ENCODE measurements at places on chromosomes 6 and 20. TPM values are rescaled to one million over a fixed set of nuclear protein-coding genes. Genes with fewer than 3 reads are reported as not detected.

NOTCH4 gene
- 2.7 TPM for polyA plus RNA-seq

GRCh38 chr6:63424636-63425035 lies 104.9 kb upstream of the LGSN start:
- DNase-seq, result no peak

DNA sequence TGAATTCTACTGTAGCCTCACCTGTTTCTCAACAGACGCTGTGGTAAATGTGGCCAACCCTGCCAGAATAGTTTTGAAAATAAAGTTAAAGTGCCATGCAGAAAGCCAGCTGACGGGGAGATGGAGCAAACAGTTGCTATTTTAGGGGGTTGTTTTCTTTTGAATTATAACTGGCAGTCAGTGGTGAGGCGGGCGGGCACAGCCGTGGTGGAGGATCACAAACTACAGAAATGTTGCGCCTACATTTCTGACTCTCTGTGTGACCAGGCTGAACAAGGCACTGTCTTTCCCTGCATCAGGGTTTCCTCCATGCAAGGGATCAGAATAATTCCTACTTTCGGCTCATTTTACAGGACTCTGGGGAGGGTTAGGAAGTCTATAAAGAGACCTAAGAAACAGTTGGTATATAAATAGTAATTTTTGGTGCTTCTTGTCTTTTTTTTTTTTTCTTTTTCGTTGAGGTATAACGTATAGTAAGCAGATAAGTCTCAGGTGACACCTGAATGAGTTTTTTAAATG lies 17.2 kb downstream of the CHMP4B start:
- DNase-seq, result no peak

SEMG1 gene
- 4.4 TPM for polyA plus RNA-seq

- DNase-seq, result no peak
These were observed 56.4 kb downstream of the CD24 start for GRCh38 chr6:106918115-106918514.

GRCh38 chr20:58712806-58713731 lies 20.5 kb downstream of the NPEPL1 start:
- no peak for DNase-seq

DNA sequence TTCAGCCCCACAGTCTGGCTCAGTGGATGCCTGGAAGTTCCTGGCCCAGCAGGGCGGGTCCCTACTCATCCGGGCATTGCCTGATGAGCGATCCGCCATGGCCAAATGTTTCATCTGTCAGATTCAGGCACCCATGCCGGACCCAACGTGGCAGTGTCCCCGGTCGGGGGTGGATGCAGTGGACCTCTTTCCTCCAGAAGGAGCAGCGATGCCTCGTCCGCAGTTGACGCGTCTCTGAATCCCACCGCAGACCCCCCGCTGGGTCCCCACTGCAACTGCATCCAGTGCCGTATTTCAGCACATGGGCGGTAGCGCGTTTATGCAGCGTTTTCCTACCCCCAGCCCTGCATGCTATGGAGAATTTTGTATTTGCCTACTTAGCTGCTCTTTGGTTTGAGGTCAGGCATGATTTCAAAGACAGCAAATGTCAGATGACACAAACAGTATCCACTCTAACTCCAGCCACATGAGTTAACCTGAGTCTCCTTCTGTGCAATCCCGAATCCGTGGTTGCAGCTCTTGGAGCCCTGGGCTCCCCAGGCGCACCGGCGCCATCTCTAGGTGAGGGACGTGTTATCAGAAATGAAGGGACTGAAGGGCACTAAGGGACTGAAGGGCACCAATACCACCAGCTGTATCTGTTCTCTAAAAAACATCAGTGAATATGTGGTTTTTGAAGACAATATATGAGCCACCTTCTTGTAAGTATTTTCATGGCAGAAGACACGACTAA lies 72.6 kb upstream of the THBS2 start:
- peak; percentile 82 for DNase-seq

TPBG gene
- 22.1 TPM for polyA plus RNA-seq

DNA sequence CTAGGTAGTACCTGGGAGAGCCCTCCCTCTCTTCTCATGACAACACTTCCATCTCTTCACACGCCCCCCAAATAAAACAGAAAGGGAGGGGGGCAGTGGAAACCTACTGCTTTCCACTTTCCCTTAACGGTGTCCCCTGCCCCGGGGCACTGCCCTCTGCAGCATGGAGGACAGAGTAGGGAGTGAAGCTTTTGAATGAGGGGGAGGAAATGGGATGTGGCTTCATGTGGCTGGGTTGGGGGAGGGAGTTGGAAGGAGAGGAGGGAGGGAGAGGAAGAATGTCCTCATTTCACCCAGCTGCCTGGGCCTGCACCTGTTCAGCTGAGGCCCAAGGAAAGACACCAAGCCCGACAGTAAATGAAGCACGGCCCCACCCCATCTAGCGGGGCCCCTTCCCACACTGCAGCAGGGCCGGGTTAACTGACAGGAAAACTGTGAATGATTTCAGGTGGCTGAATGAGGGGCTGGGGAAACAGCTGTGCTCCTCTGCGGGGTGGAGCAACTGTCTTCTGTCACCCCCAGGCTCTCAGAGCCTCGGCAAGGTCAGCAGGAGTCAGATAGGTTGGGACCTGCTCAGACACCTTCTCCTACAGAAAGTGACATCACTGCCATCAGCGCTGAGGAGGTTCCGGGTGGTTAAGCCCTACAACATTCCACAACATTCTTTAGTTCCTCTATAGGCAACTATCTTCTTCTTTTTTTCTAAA lies 40.0 kb upstream of the TAF8 start:
- peak; percentile 71 for DNase-seq

GRCh38 chr20:41395667-41396664 lies 29.3 kb upstream of the EMILIN3 start:
- peak; percentile 46 for DNase-seq

DNA sequence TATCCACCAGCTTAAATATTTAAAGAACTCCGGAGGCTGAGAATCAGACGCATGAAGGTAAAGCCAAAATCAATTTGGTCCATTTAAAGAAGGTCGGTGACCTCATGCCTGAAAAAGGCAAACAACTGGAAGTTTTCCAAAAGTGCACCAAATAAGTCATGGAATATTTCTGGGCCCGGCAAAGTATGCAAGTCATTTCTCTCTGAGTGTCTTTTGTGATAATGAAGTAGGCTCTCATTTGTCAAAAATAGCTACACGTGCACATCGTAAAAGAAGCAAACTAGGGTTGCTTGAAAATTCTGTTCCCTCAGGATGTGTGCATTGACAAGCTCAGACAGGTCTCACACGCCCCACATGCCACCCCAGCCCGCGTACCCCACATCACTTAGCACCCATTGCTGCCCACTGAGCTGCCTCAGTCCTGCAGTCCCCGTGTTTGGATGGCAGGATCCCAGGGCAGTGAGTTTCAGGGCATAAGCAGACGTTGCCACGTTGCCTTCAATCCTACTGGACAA lies 20.5 kb upstream of the PYGB start:
- DNase-seq, result no peak

- no peak for DNase-seq
These were observed 18.6 kb downstream of the GMDS start for GRCh38 chr6:2226775-2227174.

GRCh38 chr6:36126553-36127458 lies 3.5 kb upstream of the MAPK13 start:
- no peak for DNase-seq

WFDC10B gene
- 1.0 TPM for polyA plus RNA-seq

GRCh38 chr6:137191670-137192069 lies 18.2 kb upstream of the IL22RA2 start:
- DNase-seq, result no peak

BPIFA1 gene
- polyA plus RNA-seq, result not detected

MYL9 gene
- 100 TPM for polyA plus RNA-seq

- no peak for DNase-seq
These were observed 8.9 kb upstream of the IGF2R start for GRCh38 chr6:159959976-159960384.

EDN1 gene
- 1.1 TPM for polyA plus RNA-seq

GRCh38 chr6:155130161-155130853 lies 133.5 kb upstream of the CLDN20 start:
- DNase-seq, result no peak

DNA sequence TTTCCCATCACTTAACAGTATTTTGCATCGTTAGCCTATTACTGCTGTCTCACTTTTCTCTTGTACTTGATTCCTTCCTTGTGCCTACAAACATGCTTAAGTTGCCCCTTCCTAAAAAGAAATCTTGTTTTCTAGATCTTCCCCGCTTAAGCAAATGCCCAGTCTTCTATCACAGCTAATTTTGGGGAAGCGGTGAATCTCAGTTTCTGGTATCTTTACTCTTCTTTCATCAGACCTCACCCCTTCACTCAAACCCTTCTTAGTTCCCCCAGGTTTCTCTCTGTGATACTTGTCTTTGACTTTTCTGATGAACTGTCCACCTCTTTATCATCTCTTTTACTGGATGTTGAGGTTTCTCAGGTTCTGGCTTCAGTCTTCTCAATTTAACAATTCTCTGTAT lies 14.2 kb downstream of the VAPB start:
- no peak for DNase-seq

CCR6 gene
- not detected for polyA plus RNA-seq

DNA sequence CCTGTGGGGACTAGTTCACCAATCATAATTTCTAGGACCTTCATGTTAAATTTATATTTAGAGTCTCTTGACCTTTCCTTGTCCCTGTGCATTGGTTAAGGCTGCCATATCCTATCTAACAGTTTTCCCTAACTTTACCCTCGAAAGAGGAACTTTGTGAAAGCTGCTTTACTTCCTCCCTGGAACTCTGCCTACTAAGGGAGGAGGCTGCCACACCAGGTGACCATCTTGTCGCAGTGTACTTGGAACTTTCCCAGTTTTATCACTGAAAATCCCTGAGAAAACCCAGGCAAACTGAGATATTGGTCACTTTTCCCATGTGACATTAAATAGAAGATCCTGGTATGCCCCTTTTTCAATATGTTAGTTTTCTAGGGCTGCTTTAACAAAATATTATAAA lies 317.6 kb upstream of the TSHZ2 start:
- no peak for DNase-seq

SLC17A9 gene
- 36.1 TPM for polyA plus RNA-seq

- no peak for DNase-seq
These were observed 305.9 kb downstream of the LAMA2 start for GRCh38 chr6:129188795-129189194.

GRCh38 chr20:22213271-22213670 lies 371.1 kb downstream of the FOXA2 start:
- DNase-seq, result no peak

- no peak for DNase-seq
These were observed 6.4 kb upstream of the PMEPA1 start for GRCh38 chr20:57716202-57716601.

ID4 gene
- polyA plus RNA-seq, result 3.7 TPM

DNA sequence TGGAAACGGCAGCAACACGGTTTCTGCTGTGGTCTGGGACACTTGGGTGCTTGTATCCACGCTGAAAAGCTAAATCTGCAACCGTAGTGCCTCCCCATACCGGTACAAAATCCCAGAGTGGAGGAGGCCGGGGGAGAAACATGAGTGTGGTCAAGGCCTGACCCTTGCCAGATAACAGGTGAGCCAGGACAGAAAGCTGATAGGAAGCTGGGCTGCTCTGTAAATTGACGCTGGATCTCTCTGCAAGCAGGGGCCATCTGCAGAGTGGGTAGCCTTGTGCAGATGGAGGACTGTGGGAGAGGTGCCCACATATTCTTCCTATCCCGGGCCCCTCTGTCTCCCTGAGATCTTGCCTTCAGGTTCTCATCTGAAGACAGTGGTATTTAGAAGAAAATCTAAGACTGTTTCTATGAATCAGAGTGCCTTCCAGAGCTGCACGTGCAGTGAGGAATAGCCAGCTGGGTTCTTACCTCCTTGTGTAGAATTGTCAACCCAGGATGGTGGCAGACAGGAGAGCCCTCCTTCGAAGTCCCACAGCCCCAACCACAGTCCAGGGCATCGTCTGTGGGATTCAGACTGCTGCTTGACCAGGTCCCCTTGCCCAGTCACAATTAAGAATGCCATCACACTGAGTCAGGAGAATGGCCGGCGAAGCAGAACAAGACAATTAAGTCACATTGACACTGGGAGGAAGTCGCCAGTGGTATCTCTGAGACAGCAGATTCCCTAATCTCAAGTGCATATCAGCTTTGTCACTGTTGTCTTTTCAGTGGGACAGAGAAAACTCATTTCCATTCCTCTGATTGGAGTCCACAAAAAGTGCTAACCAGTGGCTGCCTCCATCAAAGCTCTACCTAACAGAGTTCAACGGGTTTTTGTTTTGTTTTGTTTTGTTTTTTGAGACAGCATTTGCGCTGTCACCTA lies 100.0 kb upstream of the RIPOR2 start:
- DNase-seq, result no peak

C20orf144 gene
- polyA plus RNA-seq, result 0.26 TPM

SUMO4 gene
- 2.1 TPM for polyA plus RNA-seq

KCNQ5 gene
- 0.68 TPM for polyA plus RNA-seq

AVP gene
- polyA plus RNA-seq, result 0.60 TPM

DNA sequence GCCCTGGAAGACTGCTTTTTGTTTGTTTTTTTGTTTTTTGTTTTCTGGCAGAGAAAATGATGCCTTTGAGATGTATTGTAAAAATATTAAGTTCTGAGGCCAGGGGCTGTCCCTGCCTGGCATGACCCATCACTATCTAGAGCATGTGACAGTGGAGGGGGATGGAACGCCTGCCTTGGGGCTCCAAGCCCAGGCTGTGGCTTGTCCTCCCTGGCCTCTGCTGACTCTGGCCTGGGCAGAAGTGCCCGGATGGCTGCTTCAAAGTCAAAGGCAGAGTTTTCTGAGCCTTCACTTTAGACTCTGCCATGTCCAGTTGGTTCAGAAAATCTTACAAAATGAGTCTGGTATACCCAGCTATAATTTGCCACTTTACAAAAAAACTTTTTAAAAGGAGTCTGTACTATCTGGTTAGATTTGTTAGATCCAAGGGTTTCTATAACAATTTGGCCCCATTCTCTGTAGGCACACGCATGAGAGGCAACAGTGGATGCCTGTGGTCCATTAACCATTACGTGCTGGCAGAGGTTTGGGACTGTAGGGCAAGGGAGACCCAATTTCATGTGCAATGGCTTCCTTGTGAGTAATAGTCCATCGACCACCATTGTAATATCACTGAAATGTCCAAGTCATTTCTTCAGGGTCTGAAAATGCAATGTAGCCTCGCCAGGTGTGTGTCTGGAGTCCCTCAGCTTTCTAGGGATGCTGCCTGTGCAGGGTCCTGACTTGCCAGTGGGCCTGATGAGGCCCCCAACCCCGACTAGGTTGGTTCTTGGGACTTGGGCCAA lies 8.3 kb downstream of the PPP1R3G start:
- no peak for DNase-seq

- no peak for DNase-seq
These were observed 33.7 kb downstream of the NOL7 start for GRCh38 chr6:13648850-13649249.

GRCh38 chr6:161344626-161345025 lies 70.8 kb upstream of the AGPAT4 start:
- no peak for DNase-seq

- DNase-seq, result no peak
These were observed 20.3 kb downstream of the SOX4 start for GRCh38 chr6:21613809-21614208.

Data from GM23338 (cell line).